Activated naive CD4-positive, alpha-beta T cell treated with anti-CD3 and anti-CD28 coated beads, Interleukin-2, amount 50 U/mL, for 16 hours (primary cell): ENCODE measurements at places on chromosomes 12 and 14.

- DNase-seq, result no peak
Observed at GRCh38 chr12:131274061-131274460, 320.4 kb downstream of the ADGRD1 start.

GRCh38 chr14:56703947-56704346 is 106.3 kb downstream of the OTX2 start:
- DNase-seq, result no peak

DNA sequence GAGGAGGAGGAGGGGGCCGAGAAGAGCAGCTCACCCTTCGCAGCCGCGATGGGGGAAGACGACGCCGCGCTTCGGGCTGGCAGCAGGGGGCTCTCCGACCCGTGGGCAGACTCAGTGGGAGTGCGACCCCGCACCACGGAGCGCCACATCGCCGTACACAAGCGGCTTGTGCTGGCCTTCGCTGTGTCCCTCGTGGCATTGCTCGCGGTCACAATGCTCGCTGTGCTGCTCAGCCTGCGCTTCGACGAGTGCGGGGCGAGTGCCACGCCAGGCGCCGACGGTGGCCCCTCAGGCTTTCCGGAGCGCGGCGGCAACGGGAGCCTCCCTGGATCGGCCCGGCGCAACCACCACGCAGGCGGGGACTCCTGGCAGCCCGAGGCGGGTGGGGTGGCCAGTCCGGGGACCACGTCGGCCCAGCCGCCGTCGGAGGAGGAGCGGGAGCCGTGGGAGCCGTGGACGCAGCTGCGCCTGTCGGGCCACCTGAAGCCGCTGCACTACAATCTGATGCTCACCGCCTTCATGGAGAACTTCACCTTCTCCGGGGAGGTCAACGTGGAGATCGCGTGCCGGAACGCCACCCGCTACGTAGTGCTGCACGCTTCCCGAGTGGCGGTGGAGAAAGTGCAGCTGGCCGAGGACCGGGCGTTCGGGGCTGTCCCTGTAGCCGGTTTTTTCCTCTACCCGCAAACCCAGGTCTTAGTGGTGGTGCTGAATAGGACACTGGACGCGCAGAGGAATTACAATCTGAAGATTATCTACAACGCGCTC is 745 bp downstream of the TRHDE start:
- DNase-seq, result no peak

DNA sequence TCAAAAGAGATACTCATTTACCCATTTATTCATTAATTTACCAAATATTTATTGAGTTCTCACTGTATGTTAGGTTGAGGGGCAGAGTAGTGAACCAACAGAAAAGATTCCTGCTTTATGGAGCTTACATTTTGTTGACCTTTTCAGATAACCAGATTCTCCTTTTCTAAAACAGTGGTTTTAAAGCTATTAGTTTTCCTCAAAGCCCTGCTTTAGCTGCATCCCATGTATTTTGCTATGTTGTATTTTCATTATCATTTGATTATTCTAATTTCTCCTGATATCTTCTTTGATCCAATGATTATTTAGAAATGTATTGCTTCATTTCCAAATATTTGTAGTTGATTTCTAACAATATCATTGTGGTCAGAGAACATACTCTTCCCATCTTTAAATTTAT is 53.6 kb downstream of the EML1 start:
- DNase-seq, result no peak

GRCh38 chr12:100826323-100826722 is 31.7 kb downstream of the ANO4 start:
- no peak for DNase-seq

DNA sequence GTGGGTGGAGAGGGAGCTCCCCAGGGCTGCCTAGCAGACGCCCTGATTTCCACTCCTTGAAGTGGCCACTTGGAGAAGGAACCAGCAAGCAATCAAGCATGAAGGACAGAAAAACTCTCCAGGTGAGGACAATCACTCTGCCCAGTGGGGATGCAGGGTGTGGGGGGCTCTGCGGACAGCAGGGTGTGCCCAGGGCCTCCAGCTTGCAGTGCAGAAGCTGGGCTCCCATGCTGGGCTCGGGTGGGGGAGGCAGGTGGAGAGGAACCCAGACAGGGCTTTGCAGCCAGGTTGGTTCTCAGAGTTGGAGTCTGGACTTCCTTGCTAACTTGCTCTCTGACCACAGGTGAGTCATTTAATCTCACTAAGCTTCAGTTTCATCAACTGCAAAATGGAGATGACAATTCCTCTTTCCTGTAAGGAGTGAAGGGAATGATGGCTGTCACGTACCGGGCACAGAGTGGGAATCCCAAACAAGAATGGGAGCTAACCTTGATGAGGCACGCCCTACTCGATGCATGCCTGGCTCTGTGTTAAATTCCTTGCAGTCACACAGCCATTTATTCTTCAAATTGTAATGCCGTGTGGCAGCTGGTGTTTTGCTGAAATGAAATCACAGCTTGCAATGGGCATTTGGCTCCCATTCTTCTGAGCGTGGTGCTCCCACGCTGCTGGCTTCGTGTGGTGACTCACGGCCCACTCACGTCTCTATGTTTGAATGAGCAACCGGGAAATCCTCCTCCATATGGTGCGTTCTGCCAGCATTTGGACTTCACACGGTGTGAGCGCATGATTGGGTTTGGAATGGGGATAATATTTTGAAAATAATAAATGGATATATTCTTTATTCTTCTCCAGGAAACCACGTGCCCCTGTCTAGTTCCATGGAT is 75.2 kb downstream of the PRIMA1 start:
- DNase-seq, result no peak
